Endothelial cell of umbilical vein (primary cell): ENCODE measurements at places on chromosomes 13 and 19.

- peaks cover 7% of the 10 kb centered on the region for H3K36me3 ChIP-seq
- DNase-seq, result peak; percentile 77
- H3K27me3 ChIP-seq, result no peaks in the 10 kb centered on the region
These were observed 1.0 kb downstream of the PRMT1 start for GRCh38 chr19:49677901-49678674.

DNA sequence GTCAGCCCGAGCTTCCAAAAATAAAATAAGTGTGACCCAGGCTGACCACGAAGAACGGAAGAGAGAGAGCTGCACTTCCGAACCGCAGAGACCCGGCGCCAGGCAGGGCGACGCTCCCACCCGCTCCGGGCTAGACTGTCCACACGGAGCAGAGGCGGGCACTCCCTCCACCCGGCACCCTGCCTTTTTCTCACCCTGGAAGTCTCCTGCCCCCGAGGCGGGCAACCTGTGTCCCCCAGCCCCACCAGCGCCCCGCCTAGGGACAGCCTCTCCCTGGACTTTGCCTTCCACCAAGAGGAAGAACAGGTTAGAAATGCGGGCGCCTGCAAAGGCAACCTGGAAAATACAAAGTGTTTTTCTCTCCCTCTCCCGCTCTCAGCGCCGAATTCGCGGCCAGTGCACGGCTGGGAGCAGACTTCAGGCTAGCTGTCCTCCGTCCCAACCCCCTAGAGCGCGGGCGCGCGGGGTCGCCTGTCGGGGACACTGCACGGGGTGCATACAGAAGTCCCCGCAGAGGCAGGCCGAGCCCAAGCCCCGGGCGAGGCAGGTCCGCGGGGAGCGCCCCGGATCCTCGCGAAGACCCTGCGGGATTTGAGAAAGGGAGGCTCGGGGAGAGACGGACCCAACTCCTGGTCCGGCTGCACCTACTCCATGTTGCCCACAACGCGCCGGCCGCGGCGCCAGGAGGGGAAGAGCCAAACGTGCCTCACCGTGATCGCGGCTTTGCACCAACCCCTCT is 845 bp downstream of the SPRY2 start:
- no peaks in the 10 kb centered on the region for H3K27me3 ChIP-seq
- DNase-seq, result peak; percentile 49
- H3K4me3 ChIP-seq, result peak overlapping the region; percentile 98
- H3K27ac ChIP-seq, result peak overlapping the region; percentile 97
- H3K4me1 ChIP-seq, result peaks cover 37% of the 10 kb centered on the region
- H3K36me3 ChIP-seq, result peaks cover 9% of the 10 kb centered on the region

DNA sequence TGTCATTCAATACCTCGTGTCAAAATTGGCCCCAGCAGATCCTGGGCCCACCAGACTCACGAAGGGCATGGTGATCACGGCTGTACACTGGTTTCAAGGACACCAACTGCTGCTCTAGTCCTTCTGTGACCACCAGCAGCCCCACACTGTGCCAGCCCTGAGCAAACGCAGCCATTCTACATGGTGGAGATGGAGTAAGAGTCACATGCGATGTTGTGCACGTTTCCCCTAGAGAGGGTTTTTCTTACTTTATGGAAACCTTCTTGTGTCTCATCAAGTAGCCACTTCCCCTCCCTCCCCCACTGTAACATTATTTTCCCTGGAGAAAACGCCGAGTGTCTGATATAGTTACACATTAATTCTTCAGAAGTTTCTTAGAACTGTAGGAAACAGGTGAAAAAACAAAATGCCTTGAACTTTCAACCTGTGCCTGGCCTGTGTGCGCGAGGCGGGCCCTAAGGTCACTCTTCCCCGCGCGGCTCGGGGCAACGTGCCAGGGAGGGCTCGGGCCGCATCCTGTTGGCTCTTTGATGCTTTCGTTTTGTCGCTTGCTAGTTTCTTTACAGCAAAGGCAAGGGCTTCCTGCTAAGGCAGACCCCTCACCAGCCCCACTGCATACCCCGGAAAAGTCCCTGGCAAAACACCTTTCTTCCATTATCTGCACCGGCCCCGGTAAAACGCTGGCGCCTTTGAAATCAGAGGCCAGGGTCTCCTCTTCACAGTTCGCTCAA is 44.6 kb downstream of the GGACT start:
- peaks cover 13% of the 10 kb centered on the region for H3K4me1 ChIP-seq
- no peaks in the 10 kb centered on the region for H3K36me3 ChIP-seq
- H3K4me3 ChIP-seq, result peak overlapping the region; percentile 5

- H3K27ac ChIP-seq, result no peak overlapping the region
- peak overlapping the region; percentile 12 for H3K4me3 ChIP-seq
- peak; percentile 89 for DNase-seq
- no peaks in the 10 kb centered on the region for H3K36me3 ChIP-seq
These were observed 9.6 kb downstream of the GIPR start for GRCh38 chr19:45677351-45678230.
